ENCODE measurements at places on chromosomes 6 and 20. TPM values are rescaled to one million over a fixed set of nuclear protein-coding genes. Genes with fewer than 3 reads are reported as not detected.

MMUT gene
- 12.1 TPM for total RNA-seq

ATP9A gene
- 104 TPM for total RNA-seq

RNF144B gene
- 0.39 TPM for total RNA-seq

DNA sequence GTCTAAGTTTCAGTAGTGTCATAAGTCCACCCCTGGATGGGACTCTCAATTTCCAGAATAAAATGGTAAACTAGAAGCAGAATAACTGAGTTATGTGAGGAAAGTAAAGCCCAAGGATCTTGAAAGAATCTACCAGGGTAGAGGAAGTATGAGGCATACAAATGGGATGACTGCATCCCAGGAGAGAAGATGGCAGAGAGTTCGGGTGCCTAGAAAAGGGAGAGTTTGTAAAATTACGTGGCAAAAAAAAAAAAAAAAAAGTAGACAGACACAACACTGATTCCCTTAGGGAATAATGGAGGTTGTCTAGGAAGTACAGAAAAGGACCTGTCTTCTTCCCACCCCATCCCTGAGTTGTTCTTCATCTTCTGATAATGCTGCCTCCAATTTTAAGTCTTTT is 3.4 kb downstream of the GABBR1 start:
- DNase-seq: no peak

DNA sequence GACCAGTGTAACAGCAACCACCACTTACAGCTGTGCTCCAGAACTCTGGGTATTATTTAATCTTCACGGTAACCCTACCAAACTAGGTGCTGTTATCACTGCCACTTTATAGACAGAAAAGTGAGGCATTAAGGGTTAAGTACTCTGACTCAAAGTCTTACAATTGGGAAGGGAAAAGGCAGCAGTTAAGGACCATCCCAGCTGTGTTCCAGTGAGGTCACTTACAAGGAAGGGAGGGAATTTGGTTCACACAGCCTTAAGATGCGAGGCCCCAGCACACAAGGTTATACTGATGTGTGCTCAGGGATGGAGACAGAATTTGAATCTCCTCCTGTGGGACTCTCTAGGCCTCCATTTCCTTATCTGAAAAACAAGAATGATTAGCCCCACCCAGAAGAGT is 46.7 kb downstream of the TRERF1 start:
- no peak for DNase-seq

PRICKLE4 gene
- 2.8 TPM for total RNA-seq
